Activated CD4-positive, alpha-beta memory T cell treated with anti-CD3 and anti-CD28 coated beads, Interleukin-2, amount 10 ng/mL, durations not matched to agents 7 days and 5 days (primary cell): ENCODE measurements at places on chromosomes 7 and 10. TPM values are rescaled to one million over a fixed set of nuclear protein-coding genes. Genes with fewer than 3 reads are reported as not detected.

Gene ACSM6
- total RNA-seq, result not detected

Gene CPED1
- total RNA-seq, result not detected

Gene PLA2G12B
- total RNA-seq, result not detected

Gene NSUN5
- total RNA-seq, result 44.7 TPM

Gene PALD1
- 0.08 TPM for total RNA-seq

Gene ATG9B
- 7.9 TPM for total RNA-seq

- H3K27me3 ChIP-seq, result peaks cover 1% of the 10 kb centered on the region
- no peaks in the 10 kb centered on the region for H3K4me1 ChIP-seq
- H3K36me3 ChIP-seq, result no peaks in the 10 kb centered on the region
- no peak overlapping the region for H3K4me3 ChIP-seq
- no peak for DNase-seq
Observed at GRCh38 chr10:47408606-47409005, 24.5 kb upstream of the ZNF488 start.

- peaks cover 19% of the 10 kb centered on the region for H3K36me3 ChIP-seq
- peaks cover 57% of the 10 kb centered on the region for H3K4me1 ChIP-seq
- H3K27ac ChIP-seq, result peak within 1 kb of the TSS; percentile 69
Observed at GRCh38 chr7:74657692-74658177, at the start of gene GTF2I. TSS of gene GTF2I (plus strand) at chr7:74657718. CDS start at chr7:74689129, 31,411 bp downstream.

- H3K36me3 ChIP-seq, result no peaks in the 10 kb centered on the region
- H3K27ac ChIP-seq, result no peak overlapping the region
- DNase-seq, result no peak
- H3K27me3 ChIP-seq, result no peaks in the 10 kb centered on the region
- H3K4me1 ChIP-seq, result no peaks in the 10 kb centered on the region
- H3K4me3 ChIP-seq, result no peak overlapping the region
Observed at GRCh38 chr7:20293336-20293735, 37.4 kb upstream of the ITGB8 start.

DNA sequence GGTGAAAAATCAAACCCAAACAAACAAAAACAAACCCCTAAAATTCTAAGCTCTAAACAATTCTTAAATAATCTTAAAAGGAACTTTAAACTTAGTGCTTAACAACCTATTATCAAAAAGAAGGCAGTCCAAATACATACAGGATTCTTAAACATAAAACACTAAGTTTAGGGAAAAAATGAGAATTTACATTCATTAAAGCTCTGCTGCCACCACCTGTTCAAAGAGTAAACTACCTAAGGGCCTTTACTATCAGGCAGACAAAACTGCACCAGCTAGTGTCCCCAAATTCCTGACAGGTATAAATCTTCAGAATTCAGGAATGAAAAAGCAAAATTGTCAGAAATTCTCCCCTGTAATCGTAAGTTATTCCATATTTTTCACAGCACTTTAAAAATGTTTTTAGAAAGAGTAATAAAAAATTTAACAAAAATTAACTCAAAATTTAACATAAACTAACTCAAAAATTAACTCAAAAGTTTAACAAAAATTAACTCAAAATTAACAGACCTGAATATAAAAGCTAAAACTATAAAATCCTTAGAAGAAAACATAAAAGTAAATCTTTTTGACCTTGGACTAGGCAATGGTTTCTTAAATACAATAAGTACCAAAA lies 55.1 kb downstream of the PDZD8 start:
- H3K4me1 ChIP-seq, result no peaks in the 10 kb centered on the region
- H3K27me3 ChIP-seq, result no peaks in the 10 kb centered on the region
- DNase-seq, result no peak
- no peak overlapping the region for H3K4me3 ChIP-seq
- H3K27ac ChIP-seq, result no peak overlapping the region

DNA sequence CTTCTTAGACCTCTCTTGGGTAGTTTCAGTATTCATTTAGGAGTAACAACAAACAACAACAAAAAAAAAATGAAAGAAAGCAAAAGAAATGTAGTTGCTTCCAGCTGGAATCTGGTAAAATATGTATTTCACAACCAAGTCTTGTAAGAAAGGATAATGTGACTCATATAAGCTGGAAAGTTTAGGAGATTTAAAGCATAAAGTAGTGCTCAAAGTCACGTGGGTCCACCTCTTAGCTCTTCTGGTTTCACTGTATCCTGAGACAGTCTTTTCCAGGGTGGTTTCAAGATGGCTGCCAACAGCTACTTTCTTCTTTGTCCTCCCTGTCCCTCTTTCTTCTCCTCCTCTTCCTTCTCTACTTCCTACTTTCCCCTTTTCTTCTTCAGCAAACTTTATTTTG lies 69.5 kb upstream of the CDK13 start:
- no peak overlapping the region for H3K27ac ChIP-seq
- H3K27me3 ChIP-seq, result peaks cover 12% of the 10 kb centered on the region
- no peak for DNase-seq
- no peak overlapping the region for H3K4me3 ChIP-seq

GRCh38 chr7:28312948-28313347 lies 99.4 kb upstream of the CREB5 start:
- peaks cover 62% of the 10 kb centered on the region for H3K27me3 ChIP-seq
- H3K4me3 ChIP-seq, result no peak overlapping the region
- H3K36me3 ChIP-seq, result no peaks in the 10 kb centered on the region
- no peak overlapping the region for H3K27ac ChIP-seq
- peaks cover 2% of the 10 kb centered on the region for H3K4me1 ChIP-seq
